Heart left ventricle (tissue), 16 donors: ENCODE measurements at places on chromosomes 7 and 10. TPM values are rescaled to one million over a fixed set of nuclear protein-coding genes. Genes with fewer than 3 reads are reported as not detected.

Gene FAM25G
- not detected for total RNA-seq

Gene PNLIPRP2
- not detected for total RNA-seq

DNA sequence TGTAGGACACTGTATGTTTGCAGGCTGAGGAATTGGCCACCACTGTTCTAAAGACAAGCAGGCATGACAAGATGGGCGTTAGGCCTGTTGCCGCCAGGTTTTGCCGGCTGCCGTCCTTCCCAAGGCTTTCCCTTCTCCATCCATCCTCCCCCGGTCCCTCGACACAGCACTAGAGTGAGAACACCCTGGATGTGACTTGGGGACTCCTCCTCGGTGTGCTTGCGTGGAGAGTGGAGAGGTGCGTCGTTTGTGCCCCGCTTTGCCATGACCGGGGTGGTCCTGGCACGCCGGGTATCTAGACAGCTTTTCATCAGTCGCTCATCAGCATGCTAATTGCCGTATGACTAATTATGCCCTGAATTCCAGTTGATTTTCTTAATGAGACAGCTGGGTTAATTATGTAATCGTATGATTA lies 206.6 kb upstream of the SH2B2 start:
- no peak for DNase-seq

Gene CYP17A1
- not detected for total RNA-seq

DNA sequence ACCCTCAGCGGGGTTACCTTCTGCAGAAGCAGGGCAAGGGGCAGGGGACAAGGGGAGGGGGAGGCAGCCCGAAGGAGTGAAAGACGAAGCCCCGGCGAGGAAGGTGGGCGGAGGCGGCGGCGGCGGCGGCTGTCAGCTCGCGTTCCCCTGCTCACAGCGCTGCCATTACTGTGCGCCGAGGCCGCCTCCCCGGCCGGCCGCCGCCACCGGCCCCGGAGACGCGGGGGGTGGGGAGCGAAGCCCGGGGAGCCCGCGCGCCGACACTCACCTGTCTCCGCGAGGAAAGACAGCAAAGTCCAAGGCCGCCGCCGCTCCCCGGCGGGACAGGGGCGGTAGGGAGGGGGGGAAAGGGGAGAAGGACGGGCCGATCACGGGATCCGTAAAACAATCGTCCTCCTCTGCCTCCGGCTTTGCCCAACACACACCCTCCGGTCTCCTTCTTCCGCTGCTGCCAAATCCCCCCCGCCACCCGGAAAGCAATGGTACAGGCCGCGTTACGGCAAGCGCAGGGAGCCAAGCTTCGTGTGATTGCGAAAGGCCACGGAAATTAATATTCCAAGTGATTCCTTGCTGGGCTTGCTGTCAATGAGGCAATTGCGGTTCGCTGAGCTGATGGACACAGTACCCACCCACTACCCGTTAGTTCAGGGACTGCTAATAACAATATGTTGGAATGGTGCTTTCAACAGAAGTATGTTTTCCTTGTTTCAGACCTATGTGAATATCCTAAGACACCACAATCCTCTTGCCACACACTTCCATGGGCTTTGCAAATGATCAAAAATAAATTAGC lies at the start of gene CUL2:
Gene CUL2 (minus strand): TSS at position 180 of the 793 bp plus-strand sequence. CDS start 19,024 bp downstream, outside the sequence.
- DNase-seq, result peak; percentile 94

Gene NAT16
- total RNA-seq, result not detected

DNA sequence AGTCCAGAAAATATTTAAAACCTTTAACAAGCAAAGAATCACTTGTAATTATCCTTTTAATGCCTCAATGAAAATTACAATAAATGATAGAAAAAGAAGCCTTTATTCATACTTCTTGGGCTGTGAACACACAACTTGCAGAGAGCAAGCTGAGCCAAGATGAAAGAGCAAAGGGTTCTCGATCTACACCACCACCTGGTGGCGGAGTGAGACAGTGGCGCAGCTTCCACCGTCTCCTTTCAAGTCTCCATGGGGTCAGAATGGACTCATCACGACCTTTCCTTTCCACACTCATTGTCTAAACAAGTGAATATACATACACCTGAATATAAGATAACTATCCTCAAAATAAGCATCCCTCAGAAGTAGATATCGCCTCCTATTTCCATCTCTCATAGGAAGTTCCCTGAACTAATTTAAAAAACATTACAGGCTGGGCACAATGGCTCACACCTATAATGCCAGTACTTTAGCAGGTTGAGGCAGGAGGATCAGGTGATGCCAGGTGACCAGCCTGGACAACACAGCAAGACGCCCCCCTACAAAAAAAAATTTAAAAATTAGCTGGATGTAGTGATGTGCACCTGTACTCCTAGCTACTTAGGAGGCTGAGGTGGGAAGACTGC lies 40.7 kb downstream of the ATE1 start:
- peak; percentile 57 for DNase-seq

Gene RBP3
- not detected for total RNA-seq

- DNase-seq, result no peak
These were observed 36.5 kb upstream of the AKR1C2 start for GRCh38 chr10:5040010-5040673.

- no peak for DNase-seq
These were observed 8.6 kb upstream of the PRR15 start for GRCh38 chr7:29555061-29555460.

Gene KCP
- total RNA-seq, result 0.37 TPM

Gene MBLAC1
- 2.7 TPM for total RNA-seq

GRCh38 chr7:16978358-16979244 lies 96.8 kb upstream of the AGR3 start:
- DNase-seq, result no peak

DNA sequence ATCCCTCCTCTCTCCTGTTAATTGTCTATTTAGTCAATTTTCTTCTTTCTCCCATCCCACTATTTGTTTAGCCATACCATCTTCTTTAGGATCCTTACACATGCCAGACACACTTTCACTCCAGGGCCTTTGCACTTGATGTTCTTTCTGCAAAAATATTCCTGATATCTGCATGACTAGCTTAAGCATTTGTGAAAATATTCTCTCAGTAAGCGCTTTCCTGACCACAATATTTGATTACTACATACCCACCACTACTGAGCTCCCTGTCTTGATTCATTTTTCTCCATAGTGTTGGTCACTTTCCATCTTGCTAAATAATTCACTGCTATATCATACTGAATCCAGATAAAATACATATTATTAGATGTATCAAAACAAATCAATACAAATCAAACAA lies 75.1 kb downstream of the SEMA3D start:
- DNase-seq, result no peak

DNA sequence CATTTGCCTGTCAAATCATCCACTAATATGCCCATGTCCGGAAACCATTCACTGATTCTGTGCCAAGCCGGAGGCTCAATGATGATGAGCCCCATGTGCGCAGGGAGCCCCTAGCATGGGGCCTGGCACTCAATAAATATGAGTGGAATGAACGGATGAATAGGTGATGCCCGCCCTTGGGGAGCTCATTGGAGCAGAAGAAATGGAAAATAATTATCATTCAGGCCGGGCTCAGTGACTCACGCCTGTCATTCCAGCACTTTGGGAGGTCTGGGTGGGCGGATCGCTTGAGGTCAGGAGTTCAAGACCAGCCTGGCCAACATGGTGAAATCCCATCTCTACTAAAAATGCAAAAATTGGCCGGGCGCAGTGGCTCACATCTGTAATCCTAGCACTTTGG lies 11.0 kb downstream of the RHBDD2 start:
- DNase-seq, result no peak

DNA sequence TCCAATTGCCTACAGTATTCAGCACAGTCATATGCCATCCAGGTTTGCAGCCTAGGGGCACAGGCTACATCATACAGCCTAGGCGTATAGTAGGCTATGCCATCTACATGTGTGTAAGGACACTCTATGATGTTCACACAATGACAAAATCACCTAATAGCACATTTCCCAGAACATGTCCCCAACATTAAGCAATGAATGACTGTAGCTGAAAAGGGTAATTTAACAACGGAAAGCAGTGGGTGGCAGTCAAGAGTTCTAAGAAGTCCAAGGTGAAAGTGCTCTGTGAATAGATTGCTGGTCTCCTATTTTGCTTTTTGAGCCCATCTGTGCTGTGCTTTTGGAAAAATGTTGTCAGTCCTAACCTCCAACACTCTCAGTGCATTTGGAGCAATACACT lies 162.6 kb downstream of the KLF6 start:
- DNase-seq, result no peak

Gene TWIST1
- total RNA-seq, result 1.7 TPM

Gene TRIM50
- not detected for total RNA-seq

DNA sequence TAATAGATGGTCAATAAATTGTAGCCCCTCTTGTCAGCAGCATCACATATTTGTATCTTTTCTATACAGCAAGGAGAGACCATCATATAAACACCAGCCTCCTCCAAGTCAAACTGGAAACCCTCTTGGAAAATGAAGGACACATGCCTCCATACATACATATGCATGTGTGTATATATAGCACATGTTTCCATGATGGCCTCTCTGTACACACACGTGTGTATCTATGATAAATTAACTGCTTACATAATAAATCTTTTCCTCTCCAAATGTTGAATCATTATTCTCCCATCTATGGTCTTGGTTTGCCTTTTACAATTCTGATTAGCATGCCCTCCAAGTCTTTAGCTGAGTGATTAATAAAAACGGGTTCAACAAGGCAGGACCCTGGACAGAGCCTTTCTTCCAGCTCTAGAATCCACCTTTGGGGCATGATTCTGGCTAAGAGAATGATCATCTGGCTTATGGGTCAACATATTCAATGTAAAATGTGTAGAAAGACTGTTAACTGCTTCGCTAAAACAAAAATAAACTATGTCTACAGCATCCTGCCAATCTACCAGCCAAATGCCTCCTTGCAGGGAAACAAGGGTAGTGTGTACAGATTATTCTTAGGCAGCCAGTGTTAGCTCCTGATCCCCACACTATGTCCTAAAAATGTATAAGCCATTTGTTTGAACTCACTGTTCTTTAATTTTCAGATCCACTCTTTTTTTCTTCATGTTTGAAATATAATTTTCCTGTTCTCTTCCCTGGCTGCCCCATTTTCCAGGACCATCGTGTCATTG lies 70.0 kb downstream of the CRTAC1 start:
- DNase-seq, result no peak

DNA sequence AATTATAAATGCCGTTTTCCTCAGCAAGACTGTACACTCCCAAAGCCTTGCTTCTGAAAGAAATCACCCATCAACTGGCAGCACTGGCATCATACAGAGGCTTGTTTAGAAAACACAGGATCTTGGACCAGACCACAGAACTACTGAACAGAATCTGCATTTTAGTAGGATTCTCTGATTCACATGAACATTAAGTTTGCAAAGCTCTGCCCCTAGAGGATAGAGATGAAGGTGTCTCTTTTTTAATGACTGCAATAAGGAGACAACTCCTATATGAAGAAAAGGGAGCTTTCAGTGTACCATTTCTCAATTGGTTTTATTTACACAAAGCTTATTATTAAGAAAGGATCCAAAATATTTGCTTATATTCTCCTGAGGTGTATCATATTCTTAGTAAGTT lies 172.7 kb downstream of the AGMO start:
- DNase-seq, result no peak

Gene SH2D4B
- not detected for total RNA-seq

DNA sequence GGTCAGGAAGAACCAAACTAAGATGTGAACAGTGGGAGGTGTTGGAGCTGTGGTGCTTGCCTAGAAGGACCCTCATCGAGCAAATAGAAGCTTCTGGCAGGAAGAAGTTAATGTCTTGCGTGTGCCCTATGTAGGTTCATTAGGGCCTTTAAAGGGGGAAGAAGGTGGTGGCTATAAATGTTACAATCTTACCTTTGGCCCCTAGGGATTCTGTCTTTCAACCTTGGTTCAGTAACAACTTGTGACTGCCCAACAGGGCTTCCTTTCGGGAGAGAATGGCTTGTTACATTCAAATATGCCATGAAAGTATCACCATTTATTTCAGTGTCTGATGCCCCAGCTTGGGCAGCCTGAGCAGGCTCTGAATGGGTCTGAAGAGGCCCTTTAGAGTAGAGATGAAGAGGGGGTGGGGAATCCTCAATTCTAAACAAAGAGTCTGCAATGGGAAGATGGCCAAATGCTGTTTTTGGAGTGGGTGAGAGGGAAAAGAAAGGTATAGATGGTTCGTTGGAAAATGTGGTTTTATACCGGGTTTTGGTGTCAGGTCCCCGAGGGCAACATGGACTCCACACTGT lies 108.0 kb downstream of the TCF7L2 start:
- DNase-seq, result no peak

DNA sequence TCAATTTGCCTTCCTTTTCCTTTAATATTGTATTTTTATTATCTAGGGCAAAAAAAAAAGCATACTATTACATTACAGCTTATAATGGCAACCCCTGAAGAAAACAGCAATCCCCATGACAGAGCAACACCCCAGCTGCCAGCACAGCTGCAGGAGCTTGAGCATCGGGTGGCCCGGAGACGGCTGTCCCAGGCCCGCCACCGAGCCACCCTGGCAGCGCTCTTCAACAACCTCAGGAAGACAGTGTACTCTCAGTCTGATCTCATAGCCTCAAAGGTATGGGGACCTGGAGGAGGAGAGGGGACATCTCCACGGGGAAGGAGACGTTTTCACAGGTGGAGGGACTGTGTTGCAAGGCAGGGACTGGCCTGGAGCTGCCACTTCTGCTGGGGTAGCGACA lies 6.8 kb downstream of the STRA8 start:
- no peak for DNase-seq

GRCh38 chr10:75283671-75284470 lies 48.1 kb upstream of the COMTD1 start:
- DNase-seq, result no peak

GRCh38 chr10:47286116-47286505 lies 13.9 kb upstream of the GDF10 start:
- no peak for DNase-seq

DNA sequence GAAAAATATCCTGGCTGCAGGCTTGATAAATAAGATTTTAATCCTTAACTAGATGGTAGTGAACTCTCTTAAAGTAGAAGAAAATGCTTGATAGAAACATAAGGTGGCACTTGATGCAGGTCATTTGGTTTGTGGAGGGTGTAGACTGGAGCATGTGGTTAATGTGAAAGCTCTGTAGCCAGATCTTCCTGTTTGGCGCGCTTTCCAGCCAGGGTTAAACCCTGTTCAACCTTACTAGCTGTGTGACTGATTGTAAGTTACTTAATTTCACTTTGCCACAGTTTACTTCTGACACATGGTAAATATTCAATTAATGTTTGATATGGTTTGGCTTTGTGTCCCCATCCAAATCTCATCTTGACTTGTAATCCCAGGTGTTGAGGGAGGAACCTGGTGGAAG lies 394.0 kb downstream of the REEP3 start:
- DNase-seq, result no peak

GRCh38 chr10:65166272-65166671 lies 1645.1 kb downstream of the REEP3 start:
- no peak for DNase-seq

- DNase-seq, result no peak
These were observed 18.0 kb upstream of the SPOCK2 start for GRCh38 chr10:72106154-72106849.
